Left ventricle myocardium inferior (tissue), 1 donor: ENCODE measurements at places on chromosomes 7 and 10. TPM values are rescaled to one million over a fixed set of nuclear protein-coding genes. Genes with fewer than 3 reads are reported as not detected.

The FAM25A gene
- total RNA-seq: not detected

The TMEM176B gene
- 34.0 TPM for total RNA-seq

The TMEM229A gene
- not detected for total RNA-seq

The SPDYE5 gene
- total RNA-seq: not detected

The ADIRF gene
- total RNA-seq: 41.1 TPM

The IL2RA gene
- total RNA-seq: 2.3 TPM

The ITGA8 gene
- total RNA-seq: 1.7 TPM

The CNTNAP2 gene
- total RNA-seq: 0.99 TPM

The PON2 gene
- 36.5 TPM for total RNA-seq

The GNAI1 gene
- total RNA-seq: 14.5 TPM

The SLC26A4 gene
- total RNA-seq: 0.41 TPM

The CALHM2 gene
- 11.3 TPM for total RNA-seq

The EBF3 gene
- total RNA-seq: 6.2 TPM

The PNLIP gene
- not detected for total RNA-seq

The ABLIM1 gene
- total RNA-seq: 674 TPM

The MEOX2 gene
- total RNA-seq: 7.7 TPM

The OR6V1 gene
- not detected for total RNA-seq

The CPN1 gene
- total RNA-seq: not detected

The OAT gene
- total RNA-seq: 24.3 TPM

The GRM3 gene
- total RNA-seq: not detected

The SEC31B gene
- 8.8 TPM for total RNA-seq

The WNT16 gene
- total RNA-seq: not detected

The GIMAP8 gene
- total RNA-seq: 11.0 TPM

The TRIM50 gene
- 0.33 TPM for total RNA-seq
